Hypothalamus (tissue), 51 donors: ENCODE measurements at places on chromosomes 3 and 15.

GRCh38 chr3:169172535-169172934 lies 491.0 kb downstream of the MECOM start:
- DNase-seq, result no peak

- no peak for DNase-seq
Observed at GRCh38 chr3:25281732-25282126, 146.3 kb upstream of the RARB start.

DNA sequence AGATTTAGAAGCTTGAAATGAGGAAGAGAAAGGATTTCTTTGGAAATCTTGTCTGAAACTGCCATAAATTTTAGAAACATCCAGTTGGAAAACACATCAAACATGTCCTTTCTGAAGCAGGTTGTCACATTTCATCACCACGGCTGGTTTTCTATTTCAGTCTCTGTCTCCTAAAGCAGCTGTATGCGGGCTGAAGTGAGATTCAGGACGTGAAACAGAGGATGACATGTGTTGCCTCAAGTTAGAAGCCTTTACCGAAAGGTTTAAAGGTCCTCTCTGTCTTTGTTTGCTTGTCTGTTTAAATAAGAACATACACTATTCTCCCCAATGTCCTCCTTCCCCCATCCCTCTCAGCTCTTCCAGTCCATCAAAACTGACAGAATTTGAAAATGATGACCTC lies 141.9 kb downstream of the SQOR start:
- no peak for DNase-seq

DNA sequence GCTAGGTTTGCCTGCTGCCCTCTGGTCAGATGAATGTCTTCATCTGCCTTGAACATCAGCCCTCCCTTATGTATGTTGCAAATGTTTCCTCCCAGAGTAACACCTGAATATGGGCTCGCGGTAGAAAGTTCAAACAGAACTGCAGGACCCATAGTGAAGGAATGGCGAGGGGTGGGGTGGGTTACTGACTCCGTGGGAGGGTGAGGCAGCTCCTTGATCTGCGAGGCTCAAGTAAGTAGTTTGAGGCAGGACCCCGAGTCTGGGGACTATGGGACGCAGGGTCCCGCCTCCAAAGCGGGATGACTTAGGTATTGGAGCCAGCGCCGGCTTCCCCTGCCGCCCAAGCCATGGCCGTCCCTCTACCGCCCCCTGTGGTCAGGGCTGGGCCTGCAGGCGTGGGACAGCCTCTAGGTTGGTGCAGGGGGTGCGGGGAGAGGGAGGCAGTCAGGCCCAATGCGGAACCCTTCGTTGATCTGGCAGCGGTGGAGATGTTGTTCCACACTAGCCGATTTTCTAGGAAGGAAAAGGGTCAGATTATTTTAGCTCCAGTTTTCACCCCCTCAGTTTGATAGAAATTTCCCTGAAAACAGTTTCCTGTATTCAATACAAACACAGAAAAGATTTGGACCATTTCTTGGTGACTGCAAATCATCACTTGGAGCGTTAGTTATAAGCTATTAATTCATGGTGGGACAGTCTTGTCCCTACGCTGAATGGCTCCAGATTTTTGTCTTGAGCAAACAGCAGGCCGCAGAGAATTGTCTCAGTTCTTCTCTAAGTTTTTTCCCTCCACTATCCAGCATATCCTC lies 72.3 kb downstream of the CORO2B start:
- no peak for DNase-seq
